ENCODE measurements at places on chromosomes 1 and 21.

GRCh38 chr1:12618965-12619791, 1.2 kb upstream of the DHRS3 start:
- no peak for DNase-seq

- DNase-seq: no peak
Measured at GRCh38 chr1:8540261-8540941, 222.5 kb downstream of the SLC45A1 start.

DNA sequence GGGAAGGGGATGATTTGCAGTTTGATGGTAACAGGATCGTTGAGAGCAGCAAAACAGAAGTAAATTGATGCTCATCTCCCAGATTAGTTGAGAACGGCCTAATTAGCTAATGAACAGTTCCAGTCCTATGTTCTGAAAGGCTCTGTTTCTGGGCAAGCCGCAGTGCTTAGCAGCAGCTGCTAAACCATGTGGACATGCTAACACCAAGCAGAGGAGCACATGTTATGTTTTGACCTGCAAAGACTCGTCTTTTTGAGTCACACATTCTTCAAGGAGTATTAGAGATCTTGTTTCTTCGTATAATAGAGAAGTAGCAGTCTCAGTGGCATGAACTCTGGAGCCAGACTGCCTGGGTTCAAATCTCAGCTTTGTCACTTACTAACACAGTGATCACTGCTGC, 58.1 kb downstream of the CACNA1E start:
- no peak for DNase-seq

DNA sequence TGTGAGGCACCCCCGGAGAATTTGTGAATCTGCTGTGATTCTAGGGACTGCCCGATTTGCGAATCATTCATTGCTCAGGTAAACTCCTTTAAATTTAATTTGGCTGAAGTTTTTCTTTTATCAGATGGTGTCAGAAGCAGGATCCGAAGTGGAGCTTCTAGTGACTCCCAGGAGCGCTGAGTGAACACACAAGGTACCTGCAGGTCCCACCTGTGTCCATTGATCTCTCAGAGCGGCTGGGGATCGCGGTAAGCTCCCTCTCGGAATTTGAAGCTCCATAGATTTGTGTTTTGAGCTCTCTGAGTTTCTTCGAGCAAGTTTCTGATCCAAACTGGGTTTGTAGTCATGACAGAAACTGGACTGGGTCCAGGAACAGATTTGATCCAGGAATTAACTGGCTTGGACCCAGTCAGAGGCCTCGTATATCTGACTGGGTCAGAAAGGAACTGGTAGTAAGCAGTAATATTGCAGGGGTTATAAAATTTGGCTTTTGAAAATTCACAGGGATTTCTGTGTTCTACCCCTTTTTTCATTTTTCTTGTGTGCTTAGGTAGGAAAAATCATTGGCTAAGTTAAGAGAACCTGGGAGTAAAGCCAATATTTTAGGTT, 56.2 kb upstream of the EDEM3 start:
- DNase-seq: no peak

DNA sequence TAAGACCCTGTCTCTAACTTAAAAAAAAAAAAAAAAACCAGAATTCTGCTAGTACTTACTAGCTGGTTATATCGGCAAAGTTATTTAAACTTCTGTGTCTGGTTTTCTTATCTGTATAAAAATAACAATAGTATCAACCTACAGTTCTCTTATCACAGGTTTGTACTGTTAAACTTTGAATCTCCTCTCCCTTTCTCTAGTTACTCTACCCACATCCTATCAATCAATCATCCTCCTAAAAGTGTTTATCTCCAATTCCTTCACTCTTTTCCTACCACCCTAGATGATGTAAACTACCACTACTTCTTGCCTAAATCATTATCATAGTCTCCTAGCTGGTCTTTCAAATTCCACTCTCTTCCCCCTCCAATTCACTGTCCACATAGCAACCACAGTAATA, 27.6 kb downstream of the USP33 start:
- no peak for DNase-seq

DNA sequence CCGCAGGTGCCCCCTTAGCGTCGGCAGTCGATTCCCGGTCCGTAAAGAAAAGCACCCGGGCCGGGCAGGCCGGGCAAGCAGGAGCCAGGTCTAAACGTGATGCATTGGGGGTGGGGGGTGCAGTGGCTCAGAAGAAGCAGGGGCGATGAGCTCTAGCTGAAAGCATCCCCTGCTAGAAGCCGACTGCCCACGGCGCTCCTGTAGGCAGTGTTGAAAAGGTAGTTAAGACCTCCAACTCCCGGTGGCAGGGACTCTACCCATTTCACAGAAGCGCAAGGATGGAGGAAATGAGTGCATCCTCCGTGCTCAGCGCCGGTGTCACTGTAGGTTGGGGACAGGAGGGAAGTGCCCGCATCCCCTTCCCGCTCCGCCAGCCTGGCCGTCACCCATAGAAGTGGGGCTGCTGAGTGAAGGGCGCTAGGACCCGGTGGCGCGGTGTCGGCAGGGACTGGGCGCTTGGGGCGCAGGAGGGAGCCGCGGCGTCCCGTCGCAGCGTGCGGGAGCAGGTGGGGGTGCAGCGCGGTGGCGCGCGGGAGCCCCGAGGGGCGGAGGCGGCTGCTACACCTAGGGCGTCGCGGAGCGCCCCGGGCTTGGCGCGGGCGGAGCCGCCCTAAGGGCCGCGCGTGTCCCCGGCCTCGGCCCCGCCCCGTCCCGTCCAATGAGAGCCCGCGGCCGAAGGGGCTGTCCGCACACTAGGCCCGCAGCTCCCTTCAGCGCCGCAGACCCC, at the start of gene WNT2B:
TSS of gene WNT2B (plus strand) at position 688 of the 727 bp plus-strand sequence. CDS start 298 bp downstream, outside the sequence.
- no peak for DNase-seq

DNA sequence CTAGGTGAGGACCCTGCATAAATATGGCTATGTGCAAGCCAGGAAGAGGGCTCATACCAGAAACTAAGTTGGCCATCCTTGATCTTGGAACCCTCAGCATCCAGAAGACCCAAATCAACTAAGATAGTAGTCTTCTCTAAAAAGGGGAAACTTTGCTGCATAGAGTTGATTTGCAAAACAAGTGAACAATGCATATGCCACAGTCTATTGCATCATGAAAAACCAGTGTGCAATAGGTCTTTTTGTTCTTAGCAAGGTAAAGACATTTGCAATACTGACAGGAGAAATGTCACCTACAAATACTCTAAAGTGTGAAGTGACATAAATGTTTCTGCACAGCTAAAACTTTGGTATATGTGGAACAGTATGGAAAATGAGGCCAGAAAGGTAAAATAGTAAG, 2.0 kb upstream of the IFI16 start:
- no peak for DNase-seq

DNA sequence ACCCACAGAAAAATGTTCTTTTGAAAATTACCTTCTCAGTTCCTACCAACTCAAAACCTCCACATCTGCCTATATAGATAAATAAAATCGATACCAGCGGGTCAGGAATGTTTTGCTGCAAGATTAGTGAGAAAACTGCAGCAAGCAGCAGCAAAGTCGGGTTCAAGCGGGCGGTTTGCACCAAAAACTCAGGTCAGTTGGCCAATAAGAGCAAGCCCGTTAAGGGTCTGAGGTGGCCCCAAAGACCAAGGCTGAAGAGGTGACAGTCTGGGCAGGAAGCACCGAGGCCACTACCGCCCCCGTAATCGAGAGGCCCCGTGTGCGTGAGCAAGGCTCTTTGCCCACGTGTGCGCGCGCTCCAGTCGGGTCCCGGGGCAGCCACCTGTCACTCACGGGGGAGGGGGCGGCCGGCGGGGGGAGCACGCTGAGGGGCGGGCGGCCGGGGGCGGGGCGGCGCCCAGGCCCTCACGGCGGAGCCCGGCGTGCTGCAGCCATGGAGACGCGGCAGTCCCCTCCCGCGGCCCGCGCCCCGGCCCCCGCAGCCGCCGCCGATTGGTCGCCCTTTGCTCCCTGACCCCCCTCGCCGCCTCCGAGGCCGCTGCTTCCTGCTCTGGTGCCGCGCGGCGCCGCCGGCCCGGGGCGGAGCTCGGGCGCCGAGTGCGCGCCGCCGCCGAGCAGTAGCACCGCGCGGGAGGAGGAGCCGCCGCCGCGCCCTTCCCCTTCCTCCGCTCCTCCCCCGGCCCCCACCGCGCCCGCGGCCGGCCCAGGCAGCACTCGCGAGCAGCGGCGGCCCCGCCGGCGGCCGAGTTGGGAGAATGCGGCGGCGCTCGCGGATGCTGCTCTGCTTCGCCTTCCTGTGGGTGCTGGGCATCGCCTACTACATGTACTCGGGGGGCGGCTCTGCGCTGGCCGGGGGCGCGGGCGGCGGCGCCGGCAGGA, at the start of gene GALNT2:
TSS of gene GALNT2 (plus strand) at position 773 of the 939 bp plus-strand sequence. CDS start at position 816, 43 bp downstream.
- DNase-seq: peak; percentile 61

DNA sequence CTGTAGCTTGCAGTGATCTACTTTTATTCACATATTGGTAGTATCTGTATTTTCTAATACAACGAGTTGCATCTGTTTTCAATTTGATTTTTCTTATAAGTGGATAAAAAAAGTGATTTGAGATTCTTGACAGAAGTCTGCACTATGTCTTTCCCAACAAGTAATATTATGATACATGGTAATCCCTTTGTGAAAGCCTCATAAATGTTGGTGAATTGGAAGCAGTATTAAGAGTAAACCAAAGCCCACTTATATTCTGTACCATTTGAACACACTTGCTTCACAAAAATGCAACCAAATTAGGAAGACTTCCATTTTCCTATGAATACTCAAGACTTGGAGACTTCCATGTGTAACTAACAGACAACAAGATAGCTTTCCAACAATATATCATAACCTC, 172.0 kb downstream of the HMCN1 start:
- no peak for DNase-seq

DNA sequence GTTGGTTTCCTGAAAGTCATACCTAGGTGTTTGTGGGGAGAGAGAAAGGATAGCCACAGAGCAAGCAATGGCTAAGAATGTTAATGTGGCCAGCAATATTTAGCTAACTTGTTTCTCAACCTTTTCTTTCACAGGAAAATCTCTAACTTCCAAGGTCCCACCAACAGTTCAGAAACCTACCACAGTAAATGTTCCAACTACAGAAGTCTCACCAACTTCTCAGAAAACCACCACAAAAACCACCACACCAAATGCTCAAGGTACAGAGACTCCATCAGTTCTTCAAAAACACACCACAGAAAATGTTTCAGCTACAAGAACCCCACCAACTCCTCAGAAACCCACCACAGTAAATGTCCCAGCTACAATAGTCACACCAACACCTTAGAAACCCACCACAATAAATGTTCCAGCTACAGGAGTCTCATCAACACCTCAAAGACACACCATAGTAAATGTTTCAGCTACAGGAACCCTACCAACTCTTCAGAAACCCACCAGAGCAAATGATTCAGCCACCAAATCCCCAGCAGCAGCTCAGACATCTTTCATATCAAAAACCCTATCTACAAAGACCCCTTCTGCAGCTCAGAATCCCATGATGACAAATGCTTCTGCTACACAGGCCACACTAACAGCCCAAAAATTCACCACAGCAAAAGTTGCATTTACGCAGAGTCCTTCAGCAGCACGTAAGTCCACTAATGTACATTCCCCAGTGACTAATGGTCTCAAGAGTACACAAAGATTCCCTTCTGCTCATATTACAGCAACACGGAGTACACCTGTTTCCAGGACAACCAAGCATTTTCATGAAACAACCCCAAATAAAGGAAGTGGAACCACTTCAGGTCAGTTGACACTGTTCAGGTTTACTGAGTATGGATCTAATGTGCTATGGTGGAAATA, 15.3 kb downstream of the CD55 start:
- no peak for DNase-seq

GRCh38 chr1:223456747-223457146, 63.5 kb downstream of the CCDC185 start:
- no peak for DNase-seq

- no peak for DNase-seq
Measured at GRCh38 chr21:30579346-30579745, 10.9 kb downstream of the KRTAP22-2 start.

DNA sequence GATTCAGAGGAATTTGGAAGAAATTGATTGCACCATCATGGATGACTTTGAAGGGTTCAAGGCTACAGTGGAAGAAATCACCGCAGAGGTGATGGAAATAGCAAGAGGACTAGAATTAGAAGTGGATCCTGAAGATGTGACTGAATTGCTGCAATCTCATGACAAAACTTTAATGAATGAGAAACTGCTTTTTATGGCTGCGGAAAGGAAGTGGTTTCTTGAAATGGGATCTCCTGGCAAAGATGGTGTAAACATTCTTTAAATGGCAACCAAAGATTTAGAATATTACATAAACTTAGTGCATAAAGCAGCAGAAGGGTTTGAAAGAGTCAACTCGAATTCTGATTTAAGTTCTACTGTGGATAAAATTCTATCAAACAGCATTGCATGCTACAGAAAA, 698.6 kb downstream of the PLA2G4A start:
- no peak for DNase-seq

- DNase-seq: no peak
Measured at GRCh38 chr1:66552829-66553228, 18.9 kb downstream of the SGIP1 start.

- peak; percentile 59 for DNase-seq
Measured at GRCh38 chr1:243819438-243819839, 30.6 kb downstream of the AKT3 start.

GRCh38 chr1:4115191-4115900, 215.3 kb upstream of the C1orf174 start:
- no peak for DNase-seq

DNA sequence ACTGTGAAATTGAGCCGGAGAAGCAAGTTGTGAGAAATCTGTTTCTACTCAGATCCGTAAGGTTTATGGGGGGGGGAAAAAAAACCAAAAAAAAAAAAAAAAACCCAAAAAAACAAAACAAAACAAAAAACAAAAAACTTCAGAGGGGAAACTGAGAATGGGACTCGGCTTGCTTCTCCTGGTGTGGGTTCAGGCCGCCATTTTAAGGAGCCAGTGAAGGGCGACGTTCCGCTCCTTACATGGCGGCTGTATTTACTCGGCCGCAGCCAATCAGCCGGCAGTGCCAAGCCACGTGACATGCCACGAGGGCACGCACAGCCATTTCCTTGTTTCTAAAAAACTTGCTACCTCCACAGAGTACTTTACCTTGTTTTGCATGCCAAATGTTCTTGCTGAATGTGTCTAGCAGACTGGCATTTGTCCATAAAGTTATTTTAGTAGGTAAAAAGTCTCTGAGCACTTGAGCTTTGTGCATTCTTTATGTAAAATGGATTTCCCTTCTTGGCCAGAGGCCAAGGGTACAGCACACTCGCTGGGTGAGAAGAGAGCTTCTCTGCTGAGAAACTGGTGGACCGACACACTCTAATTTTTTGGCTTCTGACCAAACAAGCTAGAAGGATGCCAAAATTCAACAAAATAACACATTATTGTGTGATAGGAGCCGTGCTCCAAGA, 101.8 kb downstream of the NFIA start:
- no peak for DNase-seq

GRCh38 chr1:31441558-31441957, 28.5 kb downstream of the SERINC2 start:
- no peak for DNase-seq

DNA sequence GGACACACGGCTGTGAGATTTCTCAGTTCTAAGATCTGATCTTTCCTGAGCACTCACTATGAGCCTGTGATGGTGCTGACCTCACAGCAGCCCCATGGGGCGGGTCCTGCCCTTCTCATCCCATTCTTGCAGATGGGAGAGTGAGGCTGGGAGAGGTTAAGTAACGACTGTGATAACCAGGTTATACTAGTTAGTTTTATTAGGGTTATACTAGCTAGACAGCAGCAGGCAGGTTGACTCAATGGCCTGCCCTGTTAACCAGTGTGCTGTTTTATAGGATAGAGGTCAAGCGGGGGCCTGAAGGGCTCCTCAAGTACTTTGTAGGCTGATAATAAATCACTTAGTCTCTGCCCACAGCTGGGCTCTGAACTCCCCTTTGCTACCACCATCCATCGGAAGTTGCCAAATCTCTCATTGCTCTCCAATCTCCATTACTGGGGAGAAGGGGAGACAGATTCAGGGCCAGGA, 4.8 kb downstream of the CNTN2 start:
- DNase-seq: no peak

- DNase-seq: no peak
Measured at GRCh38 chr1:219206350-219206749, 32.7 kb downstream of the LYPLAL1 start.

All from H1 (cell line).